ENCODE measurements at places on chromosomes 5 and 9. TPM values are rescaled to one million over a fixed set of nuclear protein-coding genes. Genes with fewer than 3 reads are reported as not detected.

The TMEM215 gene
- not detected for total RNA-seq

The SUSD3 gene
- total RNA-seq = 0.56 TPM

DNA sequence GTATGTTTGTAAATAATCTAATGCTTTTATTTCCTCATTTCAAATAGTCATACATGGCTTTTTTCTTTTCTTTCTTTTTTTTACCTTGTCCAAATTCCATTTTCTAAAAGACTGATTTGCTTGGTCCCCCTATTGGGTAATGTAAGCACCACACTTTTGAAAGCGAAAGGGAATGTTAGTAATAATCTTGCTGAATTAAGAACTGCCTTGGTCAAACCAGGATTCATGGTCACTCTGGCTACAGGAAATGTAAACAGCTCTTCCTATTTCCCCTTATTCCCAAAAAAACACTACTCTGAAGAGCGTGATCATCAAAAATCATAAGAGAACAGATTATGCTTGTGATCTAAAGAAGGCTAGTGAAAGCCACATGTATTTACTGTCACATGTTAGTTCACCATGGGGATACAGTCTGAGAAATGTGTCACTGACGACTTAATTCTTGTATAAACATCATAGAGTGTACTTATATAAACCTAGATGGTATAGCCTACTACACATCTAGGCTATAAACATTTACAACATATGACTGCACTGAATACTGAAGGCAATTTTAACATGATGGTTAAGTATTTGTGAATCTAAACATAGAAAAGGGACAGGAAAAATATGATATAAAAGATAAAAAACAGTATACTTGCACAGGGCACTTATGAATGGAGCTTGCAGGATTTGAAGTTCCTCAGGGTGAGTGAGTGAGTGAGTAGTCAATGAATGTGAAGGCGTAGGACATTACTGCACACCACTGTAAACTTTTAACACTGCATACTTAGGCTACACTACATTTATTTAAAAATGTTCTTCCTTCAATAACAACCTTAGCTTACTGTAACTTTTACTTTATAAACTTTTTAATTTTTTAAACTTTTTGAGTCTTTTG, 75.3 kb downstream of the HMGCR start:
- DNase-seq = no peak

GRCh38 chr9:15086778-15087324, 176.6 kb upstream of the FREM1 start:
- no peak for DNase-seq

- no peak for DNase-seq
These were observed 29.7 kb downstream of the CNOT6 start for GRCh38 chr5:180523629-180524466.

The STC2 gene
- total RNA-seq = 9.6 TPM

The SPAAR gene
- total RNA-seq = 8.3 TPM

DNA sequence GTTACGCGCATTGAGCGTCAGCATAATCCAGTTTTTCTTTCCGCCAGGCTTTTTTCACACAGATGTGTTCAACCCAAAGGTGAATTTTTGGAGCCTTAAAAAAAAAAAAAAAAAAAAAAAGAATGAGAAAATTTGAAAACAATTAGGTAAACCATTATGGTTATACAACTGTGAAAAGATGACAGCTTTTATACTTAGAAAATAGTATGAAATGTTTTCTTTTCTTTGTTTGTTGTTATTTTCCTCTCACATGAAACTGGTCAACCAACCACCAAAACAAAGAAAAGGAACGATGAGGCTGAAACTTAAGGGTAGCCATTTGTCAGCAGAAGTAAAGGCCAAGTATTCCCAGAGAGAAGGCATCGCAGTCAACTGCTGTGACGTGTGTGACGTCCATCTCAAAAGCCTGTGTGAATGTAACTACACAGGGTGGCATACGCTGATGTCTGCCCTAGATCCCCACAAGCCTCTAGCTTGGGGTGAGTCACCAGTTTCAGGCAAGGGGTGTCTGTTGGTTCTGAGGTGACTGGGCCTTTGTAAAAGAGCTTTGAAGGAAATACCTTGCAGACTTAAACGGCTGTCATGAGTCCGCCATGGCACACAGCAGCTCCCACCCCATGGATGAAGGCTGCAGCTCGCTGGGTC, 182.9 kb downstream of the AOPEP start:
- no peak for DNase-seq

GRCh38 chr9:126838895-126839294, 21.5 kb upstream of the ZBTB34 start:
- no peak for DNase-seq

The HTR4 gene
- 0.22 TPM for total RNA-seq

The GARIN3 gene
- not detected for total RNA-seq

The MYMK gene
- total RNA-seq = not detected
